A172 (cell line): ENCODE measurements at places on chromosomes 11 and 22.

GRCh38 chr11:47001781-47002181, 65.2 kb downstream of the CSTPP1 start:
- DNase-seq: no peak

DNA sequence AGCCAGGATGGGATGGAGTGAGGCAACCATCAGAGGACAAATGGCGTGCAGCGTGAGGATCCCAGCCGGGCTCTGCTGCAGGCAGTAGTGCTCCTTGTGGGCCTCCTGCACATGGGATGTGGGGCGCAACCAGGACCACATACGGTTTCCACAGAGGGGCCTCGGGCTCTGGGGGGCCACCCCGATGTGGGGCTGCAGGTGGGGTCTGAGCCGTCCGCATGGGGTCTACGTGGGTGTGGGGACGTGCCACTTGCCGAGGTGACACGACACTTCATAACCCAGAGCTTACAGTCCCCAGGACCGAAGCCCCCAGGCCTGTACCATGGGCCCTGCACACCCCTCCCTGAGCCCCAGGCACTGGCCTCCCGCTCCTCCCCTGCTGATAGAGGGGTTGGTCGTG, 10.8 kb downstream of the TTLL8 start:
- DNase-seq: no peak

GRCh38 chr11:118921121-118921928, 4.4 kb downstream of the BCL9L start:
- DNase-seq: peak; percentile 57

GRCh38 chr11:22342211-22343031, 4.2 kb downstream of the SLC17A6 start:
- DNase-seq: no peak

- DNase-seq: no peak
Observed at GRCh38 chr11:2123628-2123960, 15.6 kb downstream of the IGF2 start.

DNA sequence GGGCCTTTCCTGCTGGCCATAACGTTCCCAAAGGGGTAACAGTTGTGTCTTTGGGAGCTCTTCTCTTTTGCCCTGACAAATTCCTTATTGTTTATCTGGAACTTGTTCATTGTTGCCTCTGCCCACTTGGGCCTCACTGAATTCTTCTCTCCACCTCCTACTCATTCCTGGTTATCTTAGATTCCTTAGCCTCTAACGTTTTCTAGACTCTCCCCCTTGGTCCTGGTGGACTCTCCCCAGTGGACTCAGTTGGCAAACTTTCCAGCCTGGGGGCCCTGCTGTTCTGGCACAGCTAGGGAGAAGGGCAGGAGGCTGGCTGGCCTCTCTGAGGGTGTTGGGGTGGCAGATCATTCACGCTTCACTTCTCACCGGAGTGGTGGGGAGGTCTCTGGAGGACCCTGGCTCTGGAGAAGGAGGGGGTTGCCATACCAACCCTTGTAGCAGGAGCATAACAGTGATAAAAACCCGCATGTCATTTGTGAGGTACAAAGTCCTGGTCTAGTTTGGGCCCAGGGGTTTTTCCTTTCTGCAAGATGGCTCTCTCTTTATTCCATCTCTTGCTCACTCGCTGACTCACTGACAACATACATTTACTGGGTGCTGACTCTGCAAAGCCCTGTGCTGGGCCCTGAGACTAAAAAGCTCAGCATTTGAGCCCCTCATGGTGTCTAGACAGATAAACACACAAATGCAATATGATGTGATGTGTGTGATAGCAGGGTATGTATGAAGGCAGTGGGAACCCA, 39.7 kb downstream of the YWHAH start:
- DNase-seq: no peak

DNA sequence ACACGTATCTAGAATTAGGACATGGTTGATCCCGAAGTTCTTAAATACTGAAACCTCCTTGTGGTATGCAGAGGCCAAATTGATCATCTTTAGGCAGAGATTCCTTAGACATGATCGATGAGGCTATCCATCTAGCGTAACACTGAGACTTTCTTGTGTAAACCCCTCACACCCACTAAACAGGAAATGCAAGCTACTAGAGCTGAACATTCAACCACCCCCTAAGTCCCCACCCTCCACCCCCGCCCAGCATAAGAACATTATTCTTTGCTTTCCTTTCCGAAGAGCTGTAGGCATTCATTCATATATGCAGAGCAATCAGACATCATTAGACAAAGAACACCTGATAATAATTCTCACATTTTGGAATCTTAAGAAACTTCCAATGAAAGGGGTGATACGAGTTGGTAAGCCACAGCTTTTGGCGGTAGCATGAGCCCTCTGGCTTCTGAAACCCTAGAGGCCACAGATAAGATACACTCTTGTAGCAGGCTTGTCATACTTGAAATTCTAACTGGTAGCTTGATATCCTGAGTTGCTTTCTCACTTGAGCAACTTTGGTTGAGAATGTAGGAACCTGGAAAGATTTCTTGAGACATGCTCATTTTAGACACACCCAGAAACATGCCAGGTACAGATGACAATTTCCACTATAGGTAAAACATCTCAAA, 42.2 kb downstream of the FLI1 start:
- DNase-seq: no peak

DNA sequence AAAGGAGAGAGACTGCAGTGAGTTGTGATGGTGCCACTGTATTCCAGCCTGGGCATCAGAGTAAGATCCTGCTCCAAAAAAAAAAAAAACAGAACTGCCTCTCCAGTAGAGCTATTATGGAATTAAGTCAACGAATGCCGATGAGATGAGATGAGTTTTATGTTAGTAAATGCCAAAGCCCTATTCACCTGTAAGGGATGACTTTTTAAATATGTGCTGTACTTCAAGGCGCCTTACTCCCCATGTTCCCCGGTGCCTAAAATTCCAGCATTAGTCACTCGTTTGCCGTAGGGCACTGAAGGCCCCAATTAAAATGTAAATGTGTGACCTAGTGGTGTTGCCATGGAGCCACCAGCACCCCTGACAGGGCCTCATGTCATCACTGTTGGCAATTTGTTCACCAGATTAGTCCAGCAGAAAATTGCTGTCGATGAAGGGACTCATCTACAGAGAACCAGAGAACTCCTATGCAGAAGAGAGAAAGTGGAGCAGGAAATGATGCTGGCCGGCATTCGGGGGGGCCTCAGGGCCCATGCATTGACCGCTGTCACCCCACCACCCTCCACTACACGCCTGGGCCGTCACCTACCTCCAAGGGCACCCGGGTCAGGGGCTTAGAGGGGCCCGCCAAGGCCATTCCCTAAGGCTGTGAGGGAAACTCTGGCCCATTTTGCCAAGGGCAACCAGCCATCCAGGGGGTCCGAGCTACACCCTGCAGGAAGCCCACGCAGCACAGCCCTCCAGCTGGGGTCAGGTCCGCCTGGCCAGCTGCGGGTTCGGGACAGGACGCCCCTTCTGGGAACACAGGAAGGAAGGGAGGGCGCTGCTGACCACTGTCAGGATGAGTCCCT, 17.8 kb downstream of the LIF start:
- peak; percentile 96 for DNase-seq
